ENCODE measurements at places on chromosomes 2 and 18.

DNA sequence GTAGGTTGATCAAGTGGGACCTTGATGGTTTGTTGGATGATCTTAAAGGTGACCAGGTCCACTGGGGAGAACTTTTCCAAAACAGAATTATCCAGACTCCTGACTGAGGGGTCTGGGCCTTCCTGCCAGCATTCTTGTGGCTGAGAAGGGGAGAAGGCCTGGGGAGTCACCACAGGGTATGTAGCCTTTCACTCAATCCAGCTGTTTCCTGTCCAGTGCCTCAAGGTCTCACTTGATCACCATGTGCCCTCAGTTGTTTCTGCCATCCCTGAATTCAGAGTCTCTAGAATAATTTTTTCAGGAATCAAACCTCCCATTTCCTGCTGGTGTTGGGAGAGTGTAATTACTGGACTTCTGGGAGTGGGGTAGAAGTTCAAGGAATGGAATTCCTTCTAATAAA lies 54.4 kb upstream of the TANC1 start:
- no peak for DNase-seq

DNA sequence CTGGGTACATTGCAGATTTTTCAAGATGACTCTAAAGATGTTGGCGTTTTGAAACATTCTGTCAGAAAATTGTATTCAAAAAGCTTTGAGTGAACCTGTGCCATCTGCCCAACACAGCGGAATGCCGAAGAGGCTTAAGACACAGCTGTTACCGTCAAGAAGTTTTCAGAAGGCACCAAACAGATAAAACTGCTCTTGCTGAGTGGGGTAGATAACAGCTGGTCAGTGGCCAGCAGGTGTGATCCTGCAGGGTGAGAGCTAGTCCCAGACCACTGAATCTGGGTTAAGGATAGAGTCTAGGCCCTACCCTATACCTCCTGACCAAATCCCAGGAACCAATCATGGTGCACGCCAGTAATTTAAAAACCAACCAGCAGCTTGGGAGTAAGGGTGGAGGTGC lies 60.5 kb upstream of the B3GNT7 start:
- DNase-seq = no peak

DNA sequence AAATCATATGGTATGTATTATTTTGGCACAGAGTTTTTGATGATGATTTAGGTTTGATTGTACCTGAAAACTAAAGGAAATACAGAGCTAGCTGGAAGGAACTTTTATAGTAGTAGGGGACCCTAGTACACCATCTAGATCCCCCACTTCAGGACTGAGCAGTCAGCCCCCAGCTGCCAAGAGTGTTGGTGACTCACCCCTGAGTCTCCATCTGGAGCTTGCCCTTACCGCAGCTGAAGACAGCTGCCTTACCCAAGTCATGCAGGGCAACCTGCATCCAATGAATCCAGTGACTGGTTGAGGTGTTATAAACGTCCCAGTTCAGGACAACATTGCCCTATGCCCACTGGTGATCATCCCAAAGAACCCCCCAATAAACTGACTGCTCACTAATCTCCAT lies 15.3 kb downstream of the PMS1 start:
- DNase-seq = no peak

- DNase-seq = no peak
Measured at GRCh38 chr2:100877555-100877954, 57.6 kb downstream of the NPAS2 start.

DNA sequence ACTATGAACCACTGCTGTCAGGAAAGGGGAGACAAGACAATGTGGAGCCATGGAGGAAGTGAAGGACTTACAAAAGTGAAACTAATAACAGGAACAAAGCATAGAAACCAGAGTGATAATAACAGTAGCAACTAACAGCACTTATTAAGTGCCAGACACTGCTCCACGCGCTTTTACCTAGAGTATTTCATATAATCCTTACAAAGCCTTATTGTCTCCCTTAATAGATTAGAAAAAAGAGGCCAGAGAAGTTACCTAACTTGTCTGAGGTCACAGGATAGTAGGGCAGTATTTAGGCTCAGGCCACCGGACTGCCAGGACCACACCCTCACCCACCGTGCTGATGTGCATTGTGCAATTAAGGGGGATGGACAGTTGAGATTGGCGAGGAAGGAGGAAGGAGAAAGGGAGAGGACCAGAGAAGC lies 98.6 kb upstream of the NFU1 start:
- no peak for DNase-seq
